ENCODE measurements at places on chromosomes 4 and X. TPM values are rescaled to one million over a fixed set of nuclear protein-coding genes. Genes with fewer than 3 reads are reported as not detected.

The VSIG4 gene
- 0.36 TPM for total RNA-seq

The HELQ gene
- 13.5 TPM for total RNA-seq

The PABPC4L gene
- not detected for total RNA-seq

- no peak for DNase-seq
Measured at GRCh38 chr4:5037553-5038551, 13.4 kb upstream of the STK32B start.

DNA sequence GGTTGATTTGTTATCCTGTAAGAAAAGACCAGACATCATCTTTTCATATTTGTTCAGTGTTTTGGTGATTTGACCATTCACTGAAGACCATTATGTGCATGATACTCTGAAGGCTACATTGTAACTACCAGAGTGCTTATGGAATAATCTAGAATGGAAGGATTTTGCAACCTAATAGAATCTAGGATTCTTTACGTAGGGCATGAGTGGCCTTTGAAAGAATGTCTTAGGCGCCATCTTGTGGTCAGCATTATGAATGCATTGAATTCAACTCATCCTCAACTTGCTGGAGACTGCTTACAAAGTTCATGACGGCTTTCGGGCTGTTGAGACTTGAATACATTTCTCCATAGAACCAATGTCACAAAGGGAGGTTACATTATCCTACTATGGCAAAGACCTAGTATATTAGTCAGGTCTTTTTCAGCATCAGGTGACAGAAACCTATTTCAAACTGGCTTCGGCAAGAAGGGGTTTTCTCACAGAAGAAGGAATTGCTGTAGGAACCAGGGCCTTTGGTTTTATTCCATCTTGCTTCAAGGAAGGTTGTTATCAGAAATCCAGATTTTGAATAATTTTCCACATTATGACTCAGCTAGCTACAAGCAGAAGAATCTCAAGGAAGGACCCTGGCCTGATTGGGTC is 104.1 kb downstream of the GPAT3 start:
- peak; percentile 42 for DNase-seq

GRCh38 chr4:74072739-74073138 is 26.3 kb downstream of the CXCL2 start:
- DNase-seq, result no peak

DNA sequence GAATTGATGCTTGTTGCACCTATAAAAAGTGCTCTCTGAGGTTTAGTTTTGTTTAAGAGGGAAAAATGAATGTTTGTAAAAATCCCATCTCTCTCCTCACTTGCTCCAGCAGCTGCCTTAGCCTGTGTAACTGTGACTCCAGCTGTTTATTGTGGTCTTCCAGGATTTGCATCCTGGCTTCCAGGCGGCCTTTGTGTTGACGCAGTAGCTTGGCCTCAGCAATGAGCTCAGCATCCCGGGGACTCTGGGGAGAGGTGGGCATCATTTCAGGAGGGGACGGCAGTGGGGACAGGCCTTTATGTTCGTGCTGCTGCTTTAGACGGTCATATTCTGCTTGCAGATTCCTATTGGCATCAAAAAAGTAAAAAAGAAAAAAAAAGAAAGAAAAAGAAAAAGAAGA is 75.3 kb upstream of the FTHL17 start:
- no peak for DNase-seq
